GOT3 (cell line): ENCODE measurements at places on chromosomes 4 and X.

- DNase-seq: no peak
Measured at GRCh38 chr4:140044337-140044902, 109.6 kb downstream of the MAML3 start.

DNA sequence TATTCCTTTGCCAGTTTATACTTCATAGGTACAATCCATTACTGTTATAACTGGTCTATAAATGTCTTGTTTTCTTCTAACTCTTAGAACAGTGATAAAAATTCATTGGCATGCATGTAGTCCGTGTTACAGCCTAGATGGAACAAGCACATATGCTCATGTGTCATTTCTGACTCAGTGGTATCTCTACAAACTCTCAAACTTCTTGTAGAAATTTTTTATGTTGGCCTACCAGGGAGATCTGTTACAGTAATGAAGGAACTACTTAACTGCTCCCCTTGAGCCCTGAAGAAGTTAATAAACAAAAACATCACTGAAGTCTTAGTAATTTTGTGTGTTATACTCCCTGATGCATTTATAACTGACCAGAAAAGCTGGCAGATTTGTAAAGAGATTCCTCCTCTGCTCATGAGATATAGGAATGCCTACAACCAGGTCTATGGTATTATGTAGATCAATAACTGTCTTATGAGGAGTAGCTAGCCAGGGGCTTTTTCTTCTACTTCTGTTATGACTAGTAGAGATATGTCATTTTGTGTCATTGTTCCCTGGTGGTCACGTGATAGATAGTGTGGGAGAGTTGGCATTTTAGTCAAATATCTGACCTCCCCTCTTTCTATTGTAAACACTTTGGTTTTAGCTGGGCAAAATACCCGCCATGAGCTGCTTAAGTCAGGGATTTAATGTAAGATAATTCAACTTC, 53.7 kb upstream of the FAAH2 start:
- no peak for DNase-seq

DNA sequence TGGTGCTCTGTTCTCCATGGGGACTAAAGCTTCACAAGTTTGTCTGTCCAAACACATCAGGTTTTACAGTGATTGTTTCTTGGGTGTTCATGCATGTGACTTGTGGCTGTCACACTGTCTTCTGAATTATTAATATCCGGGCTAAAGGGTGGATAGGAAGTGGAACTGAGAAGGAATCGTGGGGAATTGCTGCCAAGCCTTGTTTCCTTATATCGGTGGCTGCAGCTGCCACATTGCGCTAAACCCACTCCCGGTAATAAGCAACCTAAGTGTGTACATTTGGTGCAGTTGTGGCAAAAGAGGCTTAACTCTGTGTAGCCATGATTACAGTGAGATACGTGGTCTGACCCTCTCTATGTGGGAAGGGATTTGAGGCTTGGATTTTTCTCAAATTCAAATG, 30.7 kb downstream of the SEPTIN11 start:
- DNase-seq: no peak

- DNase-seq: no peak
Measured at GRCh38 chr4:116320859-116321258, 764.5 kb downstream of the TRAM1L1 start.

DNA sequence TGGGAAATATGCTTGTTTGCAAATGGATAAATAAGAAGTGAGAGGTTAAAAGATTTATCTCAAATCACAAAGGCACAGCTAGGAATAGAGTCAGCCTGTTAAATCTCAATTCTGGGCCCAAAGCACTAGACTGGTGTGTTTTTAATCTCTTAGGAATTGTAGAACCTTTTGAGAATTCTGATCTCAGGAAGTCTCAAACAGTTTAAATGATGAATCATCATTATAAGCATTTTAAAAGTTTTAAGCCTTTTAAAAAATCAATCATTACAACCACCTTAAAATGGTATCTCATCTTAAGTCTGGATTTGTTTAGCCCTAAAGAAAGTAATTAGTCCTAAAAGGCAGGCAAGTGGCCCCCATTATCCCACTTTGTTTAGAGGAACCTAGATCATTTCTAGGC, 17.8 kb downstream of the DGKK start:
- DNase-seq: no peak

- no peak for DNase-seq
Measured at GRCh38 chr4:128821151-128821550, 11.7 kb downstream of the JADE1 start.
